Activated CD8-positive, alpha-beta memory T cell treated with anti-CD3 and anti-CD28 coated beads for 48 hours (primary cell): ENCODE measurements at places on chromosomes 5 and 9.

GRCh38 chr9:126049088-126049487 is 277.5 kb upstream of the MVB12B start:
- no peak for DNase-seq

- DNase-seq = no peak
Observed at GRCh38 chr9:37436540-37436939, 14.0 kb downstream of the GRHPR start.

DNA sequence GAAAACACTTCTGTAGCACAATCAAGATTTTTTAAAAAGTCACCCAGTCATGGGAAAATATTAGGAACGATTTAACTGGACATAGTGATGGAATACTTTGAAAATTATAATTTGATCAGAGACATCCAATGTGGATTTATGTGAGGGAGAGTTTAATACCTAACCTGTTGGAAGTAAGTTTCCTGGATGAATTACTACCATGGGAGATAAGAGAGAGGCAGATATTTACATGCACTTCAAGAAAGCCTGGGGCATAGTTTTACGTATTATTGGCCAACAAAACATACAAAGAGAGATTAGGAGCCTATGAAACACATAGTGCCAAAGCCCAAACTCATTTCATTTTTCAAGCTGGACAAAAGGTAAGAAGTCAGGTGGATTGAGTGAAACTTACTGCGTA is 336.8 kb downstream of the SLIT3 start:
- no peak for DNase-seq

DNA sequence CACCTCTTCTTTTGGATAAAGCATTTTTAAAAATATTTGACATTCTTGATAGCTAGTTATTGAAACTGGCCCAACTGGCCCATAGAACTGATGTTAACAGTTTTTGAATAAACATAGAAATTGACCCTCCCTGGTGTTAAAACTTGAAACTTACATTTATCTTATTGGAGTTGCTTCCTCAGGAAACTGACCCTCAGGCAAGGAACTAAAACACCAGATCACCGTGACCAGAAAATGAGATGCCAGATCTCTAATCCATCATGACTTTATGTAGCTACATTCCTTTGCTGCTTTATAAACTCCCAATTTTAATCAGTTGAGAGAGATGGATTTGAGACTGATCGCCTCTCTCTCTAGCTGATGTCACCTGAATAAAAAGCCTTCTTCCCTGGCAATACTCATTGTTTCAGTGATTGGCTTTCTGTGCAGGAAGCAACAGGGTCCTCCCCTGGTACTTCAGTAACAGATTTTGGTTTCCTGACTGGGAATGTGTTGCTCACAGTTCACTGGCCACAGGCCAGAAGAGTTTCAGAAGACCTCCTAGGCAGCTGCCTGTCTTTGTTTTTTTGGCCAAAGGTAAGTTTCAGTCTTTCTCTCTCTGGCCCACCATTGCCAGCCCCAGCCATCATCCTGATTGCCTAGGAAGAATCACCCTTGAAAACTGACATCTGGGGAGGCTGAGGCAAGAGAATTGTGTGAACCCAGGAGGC is 212.4 kb downstream of the DTWD2 start:
- DNase-seq = no peak

GRCh38 chr5:158786390-158786789 is 313.3 kb downstream of the EBF1 start:
- no peak for DNase-seq

DNA sequence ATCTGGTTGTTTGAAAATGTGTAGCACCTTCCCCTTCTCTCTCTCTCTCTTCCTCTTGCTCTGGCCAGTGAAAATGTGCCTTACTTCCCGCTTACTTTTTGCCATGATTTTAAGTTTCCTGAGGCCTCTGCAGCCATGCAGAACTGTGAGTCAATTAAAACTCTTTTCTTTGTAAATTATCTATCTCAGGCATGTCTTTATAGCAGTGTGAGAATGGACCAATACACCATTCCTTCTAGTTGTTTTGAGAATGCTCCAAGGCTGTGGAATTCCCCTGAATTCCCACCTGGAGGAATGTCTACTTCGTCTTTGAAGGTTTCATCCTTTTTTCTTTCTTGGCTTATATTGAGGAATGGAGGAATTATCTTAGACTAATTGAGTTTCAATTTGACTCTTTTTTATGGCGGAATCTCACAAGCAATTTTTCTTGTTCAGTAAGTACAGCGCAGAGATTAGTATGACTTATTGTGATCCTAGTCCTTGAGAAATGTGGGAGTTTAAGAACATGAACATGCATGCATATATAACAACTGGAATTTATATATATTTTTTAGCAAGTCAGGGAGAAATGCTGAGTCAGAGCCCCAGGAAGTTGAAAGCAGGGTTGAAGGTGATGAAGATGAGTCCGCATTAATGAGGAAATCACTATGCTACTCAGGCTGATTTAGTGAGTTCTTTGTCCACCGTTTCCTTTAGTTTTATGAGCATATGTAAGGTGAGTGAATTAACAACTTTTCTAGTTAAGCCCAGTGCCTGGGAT is 488.1 kb upstream of the ADAMTS16 start:
- no peak for DNase-seq

GRCh38 chr9:36317766-36318165 is 59.5 kb upstream of the GNE start:
- DNase-seq = no peak

- no peak for DNase-seq
Observed at GRCh38 chr5:174412374-174412773, 312.0 kb upstream of the MSX2 start.

DNA sequence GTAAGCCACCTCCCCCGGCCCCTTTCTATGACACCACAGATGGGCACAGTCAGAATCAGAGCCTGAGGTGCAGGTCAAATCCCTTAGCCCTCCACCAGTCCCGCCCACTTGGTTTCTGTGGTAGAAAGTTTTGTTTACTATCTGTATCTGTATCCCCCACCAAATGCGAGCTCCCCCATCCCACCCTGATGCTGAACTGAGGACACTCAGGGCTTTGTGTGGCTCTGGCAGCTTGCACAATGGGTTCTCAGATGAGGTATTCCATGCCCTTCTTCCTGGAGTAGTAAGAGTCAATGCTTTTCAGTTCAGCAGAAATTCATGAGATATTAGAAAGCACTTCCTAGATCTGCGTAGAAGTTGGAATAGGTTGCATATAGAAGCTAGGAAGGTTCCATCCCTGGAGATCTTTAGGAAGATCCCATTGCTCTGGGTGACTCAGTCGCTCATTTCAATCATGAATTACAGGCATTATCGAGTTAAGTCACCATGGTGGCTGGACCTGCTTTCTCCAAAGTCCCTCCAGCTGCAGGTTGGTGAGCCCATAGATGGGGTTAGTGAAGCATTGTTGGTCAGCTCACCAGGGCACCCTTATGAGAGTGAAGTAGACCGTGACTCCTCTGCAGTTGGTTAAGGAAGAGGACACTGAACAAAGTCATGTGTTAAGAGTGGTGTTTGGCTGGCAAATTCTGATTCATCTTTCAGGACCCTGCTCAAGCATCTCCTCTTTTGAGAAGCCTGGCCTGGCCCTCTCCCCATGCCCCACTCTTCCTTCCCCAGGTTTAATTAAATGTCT is 10.6 kb upstream of the KCNIP1 start:
- no peak for DNase-seq
